GM18507 (cell line): ENCODE measurements at places on chromosomes 5 and 9.

DNA sequence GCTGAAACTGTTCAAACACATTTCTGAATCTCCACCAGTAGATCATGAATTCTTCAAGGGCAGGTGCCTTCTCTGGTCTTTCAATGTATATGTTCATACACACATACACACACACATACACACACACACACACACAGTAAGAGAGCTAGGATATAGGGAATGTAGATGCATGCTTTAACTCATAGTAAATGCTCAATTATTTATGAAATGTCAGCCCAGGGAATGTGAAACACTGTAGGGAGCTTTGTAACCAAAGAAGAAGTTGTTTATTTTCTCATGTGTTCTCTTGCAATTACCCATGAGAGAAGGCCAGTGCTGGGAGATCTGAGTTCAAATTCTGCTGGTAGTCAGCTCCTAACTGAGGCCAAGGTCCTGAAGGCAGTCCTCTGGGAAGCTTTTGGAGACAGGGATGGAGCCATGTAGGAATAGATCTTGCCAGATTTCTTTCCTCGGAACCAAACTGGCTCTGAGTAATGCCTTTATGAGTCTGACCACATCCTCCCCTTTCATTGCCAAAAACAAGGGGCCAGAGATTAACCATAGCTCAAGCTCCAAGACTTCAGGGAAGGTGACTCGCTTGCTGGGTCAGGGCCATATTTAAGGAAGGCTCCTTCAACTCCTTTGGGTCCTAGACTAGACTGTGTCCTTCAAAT, 487.0 kb upstream of the TNC start:
- DNase-seq: no peak

DNA sequence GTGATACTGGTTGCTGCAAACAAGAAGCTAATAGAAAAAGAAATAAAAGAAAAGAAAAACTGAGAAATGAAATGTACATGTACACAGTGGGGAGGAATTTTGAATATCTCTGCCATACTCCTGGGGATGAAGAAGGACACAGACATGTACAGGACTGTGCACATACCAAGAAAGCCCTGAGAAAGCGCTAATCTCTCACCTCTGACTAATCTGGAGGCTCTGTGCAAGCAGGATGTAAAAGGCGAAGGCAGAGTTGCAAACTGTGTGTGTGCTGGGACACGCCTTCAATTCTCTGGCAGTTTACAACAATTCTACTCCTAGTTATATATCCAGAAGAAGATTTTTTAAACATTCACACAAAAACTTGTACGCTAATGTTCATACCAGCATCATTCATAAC, 211.4 kb downstream of the KIAA0825 start:
- no peak for DNase-seq

DNA sequence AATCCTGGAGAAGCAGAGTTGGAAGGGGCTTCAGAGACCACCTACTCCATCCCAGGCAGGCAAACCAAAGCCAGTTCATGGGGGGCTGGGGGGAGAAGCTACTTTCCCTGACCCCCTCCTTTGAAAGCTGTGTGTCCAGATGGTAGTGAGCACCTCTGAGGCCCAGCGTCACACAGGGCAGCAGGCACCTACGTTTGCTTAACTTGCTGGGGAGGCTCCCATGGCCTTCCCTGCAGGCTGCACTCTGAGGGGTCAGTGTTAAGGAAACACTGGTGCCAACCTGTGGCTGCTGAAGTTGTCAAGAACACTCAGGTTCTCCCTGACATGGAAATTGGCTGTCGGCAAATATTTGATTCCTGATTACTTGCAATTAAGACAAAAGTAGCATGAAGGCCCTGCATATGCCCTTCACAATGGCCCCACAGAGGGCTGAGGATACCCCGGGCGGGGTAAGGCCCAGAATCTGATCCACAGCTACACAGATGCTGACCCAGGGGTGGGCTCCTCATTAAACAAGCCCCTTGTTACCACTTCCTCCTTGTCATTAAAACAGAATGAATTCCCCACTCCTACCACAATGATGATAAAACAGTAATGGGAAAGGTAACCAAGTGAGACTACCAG, 208.5 kb downstream of the FSTL4 start:
- DNase-seq: no peak

DNA sequence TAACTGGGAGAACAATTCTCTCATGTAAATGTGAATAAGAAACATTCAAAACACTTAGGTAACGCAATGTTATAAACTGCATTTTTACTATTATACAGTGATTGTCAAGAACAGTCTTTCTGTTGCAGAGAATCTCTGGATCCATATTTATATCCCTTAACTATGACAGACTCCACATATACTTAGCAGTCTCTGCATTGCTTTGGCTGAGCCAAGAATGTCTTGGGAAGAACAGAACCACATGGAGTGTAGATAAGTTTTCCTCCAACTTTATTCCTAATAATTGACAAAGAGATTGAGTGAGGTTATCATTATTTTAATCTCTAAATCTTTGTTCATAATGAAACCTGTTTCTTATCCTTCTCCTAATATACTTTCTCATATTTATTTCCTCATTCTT, 15.6 kb upstream of the RLN1 start:
- no peak for DNase-seq

- no peak for DNase-seq
Measured at GRCh38 chr9:134611046-134611445, 30.6 kb upstream of the COL5A1 start.

- no peak for DNase-seq
Measured at GRCh38 chr5:169301386-169301934, 521 bp upstream of the SLIT3 start.

DNA sequence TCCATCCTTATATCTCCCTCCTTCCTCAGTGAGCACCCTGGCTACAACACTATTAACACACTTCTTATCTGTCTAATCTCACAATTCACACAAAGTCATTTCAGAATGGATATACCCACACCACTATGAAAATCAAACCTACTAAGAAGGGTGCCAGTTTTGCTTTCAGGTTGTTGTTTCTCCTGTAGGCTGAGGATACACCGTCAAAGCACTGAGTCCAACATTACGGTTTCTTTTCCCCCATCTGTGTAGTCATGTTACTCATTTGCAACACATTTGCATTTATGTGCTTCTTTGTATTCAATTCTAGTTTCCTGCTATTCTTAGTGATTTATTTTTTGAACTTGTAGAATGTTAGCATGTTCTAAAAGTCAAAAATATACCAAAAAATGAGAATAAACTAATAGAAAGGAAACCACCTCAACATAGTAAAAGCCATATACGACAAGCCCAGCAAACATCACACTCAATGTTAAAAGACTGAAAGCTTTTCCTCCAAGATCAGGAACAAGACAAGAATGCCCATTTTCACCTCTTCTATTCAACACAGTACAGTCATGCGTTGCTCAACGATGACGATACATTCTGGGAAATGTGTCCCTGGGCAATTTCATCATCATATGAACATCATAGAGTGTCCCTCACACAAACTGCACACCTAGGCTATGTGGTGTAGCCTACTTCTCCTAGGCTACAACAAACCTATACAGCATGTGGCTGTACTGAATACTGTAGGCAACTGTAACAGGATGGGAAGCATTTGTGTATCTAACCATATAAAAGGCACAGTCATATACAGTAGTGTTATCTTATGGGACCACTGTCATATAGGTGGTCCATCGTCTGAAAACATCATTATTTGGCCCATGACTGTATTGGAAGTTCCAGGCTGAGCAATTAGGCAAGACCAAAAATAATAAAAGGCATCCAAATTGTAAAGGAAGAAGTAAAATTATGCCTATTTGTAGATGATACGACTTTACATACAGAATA, 6.3 kb downstream of the ROR2 start:
- no peak for DNase-seq

DNA sequence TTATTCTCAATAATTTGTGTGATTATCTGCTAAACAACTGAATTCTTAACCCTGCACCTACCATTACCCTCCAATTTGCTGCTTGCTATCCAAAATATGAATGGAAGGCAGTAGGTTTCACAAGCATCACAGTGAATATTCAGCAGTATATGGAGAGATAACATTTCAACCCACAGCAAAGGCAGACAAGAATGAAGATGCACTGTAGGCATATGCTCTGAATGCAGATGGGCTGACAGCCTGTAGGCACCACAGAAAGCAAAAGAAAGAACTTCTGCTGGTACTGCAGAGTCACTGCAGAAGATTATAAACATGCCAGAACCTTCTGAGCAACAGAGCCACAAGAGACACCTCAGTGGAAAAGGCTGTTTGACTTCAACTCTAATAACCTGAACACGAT, 63.6 kb upstream of the SLC12A2 start:
- DNase-seq: no peak

GRCh38 chr5:171453056-171453725, 33.7 kb downstream of the FGF18 start:
- no peak for DNase-seq

DNA sequence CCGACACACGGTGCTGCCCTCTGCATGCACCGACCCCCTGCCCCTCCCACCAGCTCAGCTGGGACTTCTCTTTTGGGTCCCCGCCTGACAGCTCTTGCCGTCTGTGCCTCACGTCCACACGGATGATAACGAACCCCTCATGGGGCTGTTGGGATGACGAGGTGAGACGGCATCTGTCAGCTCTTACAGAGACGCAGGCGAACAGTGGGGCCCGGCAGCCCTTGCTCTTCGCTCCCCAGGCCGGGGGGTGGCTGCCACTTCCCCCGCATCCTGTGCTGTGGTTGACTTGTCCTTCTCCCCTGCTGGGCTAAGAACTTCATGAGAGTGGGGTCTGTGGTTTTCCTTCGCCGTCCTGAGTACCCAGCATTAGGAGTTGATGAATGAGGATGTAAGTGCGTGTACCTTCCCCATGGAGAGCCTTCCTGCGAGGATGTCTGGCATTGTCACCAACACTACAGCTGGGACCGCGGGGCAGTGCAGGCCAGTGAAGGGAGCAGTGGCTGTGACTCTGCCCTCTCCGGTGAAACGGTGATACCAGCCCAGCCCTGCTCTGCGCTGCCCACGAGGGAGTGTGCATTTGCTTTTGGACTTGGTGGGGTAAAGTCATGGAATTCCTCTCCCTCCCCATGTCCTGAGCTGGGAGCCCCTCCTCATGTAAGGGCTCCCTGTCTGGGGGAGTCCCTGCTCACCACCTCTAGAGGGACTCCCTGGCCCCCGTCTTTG, 23.2 kb downstream of the HK3 start:
- DNase-seq: no peak

DNA sequence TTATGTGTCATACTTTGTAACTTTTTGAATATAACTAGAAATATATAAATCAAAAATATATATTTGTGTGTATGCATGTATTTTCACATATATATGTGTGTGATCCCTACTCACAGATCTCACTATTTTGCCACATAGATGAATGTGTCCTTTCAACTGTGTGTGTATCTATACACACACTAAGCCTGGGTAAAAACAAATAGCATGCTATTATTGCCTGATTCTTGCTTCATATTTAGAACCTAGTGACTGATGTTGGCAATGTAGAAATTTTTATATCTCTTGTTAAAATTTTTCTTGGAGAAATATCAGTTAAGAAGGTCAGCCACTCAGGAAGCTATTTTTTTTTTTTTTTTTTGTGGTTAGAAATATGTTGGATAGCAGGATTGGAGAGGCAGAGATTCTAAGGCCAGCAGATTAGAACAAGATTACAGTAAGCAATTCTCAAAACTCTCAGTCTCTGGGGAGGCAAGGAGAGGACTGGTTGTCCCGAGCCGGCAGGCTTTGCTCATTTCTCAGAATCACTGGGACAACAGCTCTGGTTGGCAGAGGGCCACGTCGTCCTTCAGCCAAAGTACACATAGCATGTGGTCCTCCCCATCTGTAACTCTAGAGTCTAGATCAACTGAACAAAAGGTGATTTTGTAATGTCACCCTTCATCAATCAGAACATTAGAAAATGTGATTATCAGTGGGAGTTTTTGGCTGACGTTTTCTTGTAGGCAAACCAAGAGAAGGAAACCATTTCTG, 19.7 kb downstream of the C6 start:
- no peak for DNase-seq
